ENCODE measurements at places on chromosomes 4 and X. TPM values are rescaled to one million over a fixed set of nuclear protein-coding genes. Genes with fewer than 3 reads are reported as not detected.

The NAT8L gene
- 8.6 TPM for total RNA-seq

The PLAC8 gene
- total RNA-seq = 0.55 TPM

The CENPU gene
- 24.1 TPM for total RNA-seq

The PDE5A gene
- 0.36 TPM for total RNA-seq

The CLDN34 gene
- not detected for total RNA-seq

The S100G gene
- total RNA-seq = not detected

The DGKK gene
- not detected for total RNA-seq

The HSFX3 gene
- total RNA-seq = not detected

The TMEM156 gene
- 22.7 TPM for total RNA-seq

The UGT2B17 gene
- total RNA-seq = not detected

The CTAG2 gene
- total RNA-seq = not detected

The MAGED4B gene
- total RNA-seq = 10.4 TPM

The GPAT3 gene
- total RNA-seq = 31.2 TPM

The RENBP gene
- 0.19 TPM for total RNA-seq

The ALAS2 gene
- total RNA-seq = not detected

The ARHGAP24 gene
- total RNA-seq = 4.1 TPM

The TGIF2LX gene
- total RNA-seq = not detected

The MAGEC3 gene
- total RNA-seq = not detected

The POU4F2 gene
- not detected for total RNA-seq

The ITIH6 gene
- total RNA-seq = not detected

The AFM gene
- not detected for total RNA-seq

The FAAH2 gene
- 0.13 TPM for total RNA-seq

The SHISA3 gene
- total RNA-seq = not detected

The NSG1 gene
- total RNA-seq = 9.4 TPM

The GIMD1 gene
- total RNA-seq = not detected

The PLXNB3 gene
- total RNA-seq = 3.3 TPM

The CLDN2 gene
- total RNA-seq = 5.9 TPM

The RAI2 gene
- 0.15 TPM for total RNA-seq

The F8A2 gene
- not detected for total RNA-seq

The ACOX3 gene
- total RNA-seq = 9.7 TPM

The RBMXL3 gene
- not detected for total RNA-seq

The MAGEH1 gene
- total RNA-seq = 7.8 TPM

The KCNE5 gene
- total RNA-seq = 0.24 TPM

The CORIN gene
- not detected for total RNA-seq

The TMEM144 gene
- total RNA-seq = 3.1 TPM

The FGFR3 gene
- 1.9 TPM for total RNA-seq

The OPHN1 gene
- 2.1 TPM for total RNA-seq

The ARHGAP36 gene
- total RNA-seq = not detected

The EDA gene
- 0.42 TPM for total RNA-seq

The CCNQ gene
- 59.8 TPM for total RNA-seq

The TLR8 gene
- not detected for total RNA-seq

The ADH7 gene
- total RNA-seq = not detected

The PABPC5 gene
- total RNA-seq = not detected

The ARL9 gene
- not detected for total RNA-seq

The SSX2B gene
- total RNA-seq = not detected

The HGFAC gene
- total RNA-seq = 0.31 TPM

The DCTD gene
- total RNA-seq = 73.1 TPM

The AADAT gene
- 9.3 TPM for total RNA-seq

The NLRP2B gene
- total RNA-seq = not detected

The EPGN gene
- not detected for total RNA-seq

The MPC1L gene
- total RNA-seq = not detected

The CWH43 gene
- total RNA-seq = not detected

The NOX1 gene
- 0.14 TPM for total RNA-seq

The GPR82 gene
- total RNA-seq = not detected
